ENCODE measurements at places on chromosomes 5 and 9.
A peak's percentile ranks its signal among the peaks of the same experiment; 100 is the strongest.

DNA sequence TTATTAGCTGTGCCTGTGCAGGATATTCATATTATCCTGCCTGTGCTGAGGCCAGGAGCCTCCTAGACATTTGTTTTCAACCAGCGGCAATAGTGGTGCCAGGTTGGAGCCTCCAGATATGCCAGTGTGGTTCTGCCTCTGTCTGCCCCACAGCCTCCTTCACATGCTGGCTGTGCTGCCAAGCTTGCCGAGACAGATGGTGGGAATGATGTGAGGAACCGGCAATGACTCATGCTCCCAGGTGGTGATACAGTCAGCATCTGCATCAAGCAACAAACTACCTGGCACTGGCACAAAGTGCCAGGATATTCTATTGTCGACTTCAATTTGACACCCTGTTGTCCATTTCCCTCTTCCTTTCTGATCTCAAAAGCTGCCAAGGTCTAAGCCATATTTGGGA is 285.7 kb downstream of the CHSY3 start:
- DNase-seq = no peak

- no peak for DNase-seq
Observed at GRCh38 chr9:117387422-117387821, 27.4 kb downstream of the ASTN2 start.

- DNase-seq = no peak
Observed at GRCh38 chr9:11023201-11023600, 410.4 kb upstream of the PTPRD start.

DNA sequence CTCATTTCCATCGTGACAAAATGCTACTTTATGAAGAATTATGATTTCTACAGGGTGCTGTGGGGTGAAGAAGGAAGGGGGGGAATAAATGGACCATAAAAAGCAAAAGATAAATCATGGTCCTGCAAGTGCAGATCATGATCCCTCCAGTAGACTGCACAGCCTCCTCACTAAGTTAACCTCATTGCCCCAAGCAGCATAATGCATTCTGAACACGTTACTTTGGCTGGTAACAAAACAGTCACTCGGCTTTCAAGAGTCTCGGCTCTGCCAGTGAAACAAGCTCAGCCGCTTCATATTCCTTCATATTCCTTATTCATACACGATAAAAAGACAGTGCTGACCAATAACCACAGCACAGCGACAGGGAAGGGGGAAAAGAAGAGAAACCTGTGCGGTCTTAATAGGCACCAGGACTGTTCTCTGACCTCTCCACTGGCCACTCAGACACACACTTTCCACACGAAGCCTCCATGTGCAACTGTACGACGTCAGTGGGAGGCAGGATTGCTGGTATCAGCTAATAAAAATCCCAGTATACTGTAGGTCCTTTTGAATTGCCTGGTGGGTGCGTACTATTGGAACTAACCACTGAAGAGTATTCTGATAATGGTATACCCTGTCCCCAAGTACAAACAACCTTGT is 60.5 kb downstream of the ANKH start:
- no peak for DNase-seq

GRCh38 chr5:42993516-42994245 is 46.4 kb downstream of the ANXA2R start:
- peak; percentile 87 for DNase-seq

GRCh38 chr5:158565017-158565789 is 534.5 kb downstream of the EBF1 start:
- DNase-seq = no peak

GRCh38 chr9:107862881-107863280 is 373.3 kb upstream of the KLF4 start:
- DNase-seq = no peak

DNA sequence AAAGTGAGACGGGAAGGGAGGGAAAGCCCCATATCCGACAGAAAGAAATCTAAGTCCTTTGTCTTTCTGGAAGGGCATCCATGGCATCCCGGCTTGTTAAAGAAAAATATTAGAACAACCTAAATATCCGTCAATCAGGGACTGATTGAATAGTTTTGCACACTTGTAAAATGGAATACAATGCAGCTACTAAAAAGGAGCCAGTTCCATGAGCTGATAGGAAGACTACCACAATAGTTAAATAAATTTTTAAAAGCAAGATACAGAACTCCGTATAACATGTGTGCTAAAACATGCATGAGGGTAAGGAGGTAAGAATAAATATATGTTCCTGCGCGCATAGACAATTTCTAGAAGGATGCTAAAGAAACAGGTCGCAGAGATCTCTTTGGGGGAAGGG is 12.8 kb upstream of the GNPDA1 start:
- DNase-seq = no peak

GRCh38 chr9:127142931-127143464 is 20.6 kb upstream of the ANGPTL2 start:
- no peak for DNase-seq

GRCh38 chr5:143641549-143642355 is 170.2 kb upstream of the HMHB1 start:
- DNase-seq = no peak

DNA sequence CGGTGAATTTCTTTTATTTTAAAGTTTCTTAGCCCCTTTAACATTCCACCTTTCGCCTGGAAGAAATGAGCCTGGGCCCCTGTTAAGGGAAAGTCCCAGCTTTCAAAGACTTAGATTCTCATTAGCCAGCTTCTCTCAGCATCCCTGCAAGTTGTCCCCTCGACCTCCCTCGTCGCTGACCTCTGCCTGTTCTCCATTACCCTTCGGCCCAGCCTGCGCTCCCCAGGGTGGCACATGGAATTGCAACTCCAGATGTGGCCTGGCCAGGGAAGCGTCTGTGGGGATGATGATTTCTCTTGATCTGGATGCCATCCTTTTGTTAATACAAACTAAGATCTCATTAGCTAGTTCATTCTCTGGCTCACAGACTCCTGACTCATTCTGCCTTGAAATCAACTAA is 43.4 kb upstream of the FANCC start:
- no peak for DNase-seq

DNA sequence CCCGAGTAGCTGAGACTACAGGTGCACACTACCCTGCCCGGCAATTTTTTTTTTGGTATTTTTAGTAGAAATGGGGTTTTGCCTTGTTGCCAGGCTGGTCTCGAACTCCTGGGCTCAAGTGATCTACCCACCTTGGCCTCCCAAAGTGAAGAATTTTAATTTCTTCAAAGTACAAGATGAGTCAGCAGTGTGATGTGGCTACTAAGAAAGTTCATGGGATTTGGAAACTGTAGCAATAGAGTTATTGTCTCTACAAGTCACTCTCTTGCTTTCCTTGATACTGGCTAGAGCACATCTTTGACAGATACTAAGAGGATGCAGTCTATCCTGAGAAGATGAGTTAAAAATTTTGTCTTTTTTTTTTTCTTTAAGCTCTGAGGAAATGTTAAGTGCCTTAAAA is 1.6 kb downstream of the CREB3 start:
- DNase-seq = no peak

- DNase-seq = no peak
Observed at GRCh38 chr9:107650995-107651394, 161.4 kb upstream of the KLF4 start.

DNA sequence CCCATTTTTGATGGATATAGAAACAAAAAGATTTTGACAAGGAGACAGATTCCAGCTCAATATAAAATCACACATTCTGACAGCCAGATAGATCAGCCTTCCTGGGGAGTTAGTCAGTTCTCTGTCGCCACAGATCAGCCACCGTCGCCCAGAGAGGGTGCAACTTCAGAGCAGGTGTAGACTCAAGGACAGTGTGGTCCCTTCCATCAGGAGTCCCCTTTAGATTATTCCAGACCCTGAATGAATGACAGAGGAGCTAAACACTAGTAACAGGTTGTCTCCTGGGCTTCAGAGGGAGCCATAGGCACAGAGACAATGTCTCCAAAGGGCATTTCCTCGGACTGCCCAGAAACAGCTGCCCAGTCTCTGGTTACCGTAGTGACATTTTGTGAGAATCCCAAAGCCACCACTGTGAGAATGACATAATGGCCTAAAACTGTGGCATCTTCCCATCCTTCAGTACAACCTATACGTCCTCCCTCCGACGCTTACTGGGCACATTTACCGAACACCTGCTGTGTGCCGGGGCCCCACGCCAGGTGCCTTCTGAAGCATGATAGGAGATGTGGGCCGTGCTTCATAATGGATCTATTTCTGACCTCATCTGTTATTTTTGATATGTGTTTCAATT is 47.4 kb upstream of the SLC2A8 start:
- no peak for DNase-seq

- no peak for DNase-seq
Observed at GRCh38 chr9:135103931-135104639, 16.6 kb downstream of the OLFM1 start.

DNA sequence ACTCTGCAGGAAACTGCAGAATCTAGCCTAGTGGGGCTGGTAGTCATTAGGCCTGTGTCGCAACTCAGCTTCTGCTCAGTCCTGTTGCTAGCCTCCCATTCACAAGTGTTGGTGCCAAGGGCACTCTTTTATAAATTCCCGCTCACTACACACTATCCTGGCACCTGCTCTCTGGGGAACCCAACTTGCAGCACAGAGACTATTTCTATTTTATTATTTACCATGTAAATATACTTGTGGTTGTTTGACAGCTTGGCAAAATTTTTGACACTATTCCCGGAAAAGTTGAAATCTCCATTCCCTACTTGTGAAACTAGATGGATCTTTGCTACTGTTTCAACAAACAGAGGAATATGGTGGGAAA is 20.4 kb upstream of the SMC2 start:
- DNase-seq = no peak

DNA sequence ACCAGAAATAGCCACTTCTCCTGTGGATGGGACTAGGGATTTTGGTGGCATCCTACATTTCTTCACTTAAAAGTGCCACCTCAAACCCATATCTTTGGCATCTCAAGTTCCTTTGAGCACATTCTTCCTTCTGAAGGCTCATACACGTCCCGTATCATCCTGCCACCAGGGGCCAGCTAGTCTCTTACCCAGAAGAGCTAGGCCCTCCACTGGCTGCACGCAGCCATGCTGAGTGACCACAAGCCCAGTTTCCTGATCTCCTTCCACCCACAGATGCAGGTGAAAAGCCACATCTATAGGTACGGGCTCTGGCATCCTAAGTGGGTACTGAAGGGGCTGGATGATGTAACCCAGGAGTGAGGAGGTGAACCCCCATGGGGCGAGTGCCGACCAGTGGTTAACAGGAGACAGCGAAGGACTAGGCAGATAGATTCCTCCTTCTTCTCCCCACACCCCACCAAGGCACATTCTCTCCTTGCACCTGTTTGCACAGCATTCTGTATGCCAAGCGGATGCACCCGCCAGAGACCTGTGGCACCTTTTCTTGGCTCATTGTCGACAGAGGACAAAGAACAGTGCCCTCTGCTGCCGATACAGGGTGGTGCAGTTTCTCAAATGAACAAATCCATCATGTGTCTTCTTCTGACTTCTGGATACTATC is 14.4 kb upstream of the SCGB3A1 start:
- DNase-seq = peak; percentile 82

GRCh38 chr5:31487506-31487905 is 44.4 kb downstream of the DROSHA start:
- DNase-seq = peak; percentile 5

- DNase-seq = no peak
Observed at GRCh38 chr9:135507104-135508035, 6.9 kb downstream of the MRPS2 start.

DNA sequence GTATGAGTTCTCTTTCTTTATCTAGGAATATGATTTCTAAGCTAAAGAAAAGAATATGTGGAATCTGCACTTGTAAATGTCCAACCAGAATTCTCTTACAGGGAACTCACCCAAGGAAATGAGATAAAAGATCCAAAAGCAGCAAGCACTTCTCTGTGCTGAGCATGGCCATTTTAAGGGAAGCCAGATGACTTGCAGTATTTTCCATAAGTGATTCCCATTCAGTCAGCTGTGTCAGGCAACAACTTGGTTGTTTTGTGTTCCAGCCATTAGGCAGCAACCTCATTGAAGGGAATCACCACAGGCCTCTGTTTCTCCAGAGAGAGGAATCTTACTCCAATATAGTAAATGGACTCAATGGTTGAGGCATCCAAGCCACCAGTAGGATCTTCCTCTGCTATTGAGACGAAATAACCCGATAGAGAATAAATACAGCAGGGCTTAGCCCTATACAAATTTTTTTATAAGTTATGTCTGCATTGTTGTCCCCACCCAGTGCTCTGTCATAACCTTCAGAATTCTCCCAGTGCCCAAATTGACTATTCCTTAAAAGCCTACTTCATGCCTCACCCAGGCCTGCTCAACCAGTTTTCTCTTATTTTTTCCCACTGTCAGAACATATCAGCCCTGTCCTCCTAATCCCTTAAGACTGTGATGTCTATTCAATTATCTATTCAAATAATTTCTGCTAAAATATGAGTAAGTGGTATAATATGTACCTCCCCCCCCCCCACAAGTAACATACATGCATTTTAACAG is 236.6 kb downstream of the PJA2 start:
- no peak for DNase-seq

- peak; percentile 6 for DNase-seq
Observed at GRCh38 chr5:31335456-31335855, 142.0 kb downstream of the CDH6 start.

- peak; percentile 28 for DNase-seq
Observed at GRCh38 chr9:69771775-69772418, 12.1 kb upstream of the PTAR1 start.

DNA sequence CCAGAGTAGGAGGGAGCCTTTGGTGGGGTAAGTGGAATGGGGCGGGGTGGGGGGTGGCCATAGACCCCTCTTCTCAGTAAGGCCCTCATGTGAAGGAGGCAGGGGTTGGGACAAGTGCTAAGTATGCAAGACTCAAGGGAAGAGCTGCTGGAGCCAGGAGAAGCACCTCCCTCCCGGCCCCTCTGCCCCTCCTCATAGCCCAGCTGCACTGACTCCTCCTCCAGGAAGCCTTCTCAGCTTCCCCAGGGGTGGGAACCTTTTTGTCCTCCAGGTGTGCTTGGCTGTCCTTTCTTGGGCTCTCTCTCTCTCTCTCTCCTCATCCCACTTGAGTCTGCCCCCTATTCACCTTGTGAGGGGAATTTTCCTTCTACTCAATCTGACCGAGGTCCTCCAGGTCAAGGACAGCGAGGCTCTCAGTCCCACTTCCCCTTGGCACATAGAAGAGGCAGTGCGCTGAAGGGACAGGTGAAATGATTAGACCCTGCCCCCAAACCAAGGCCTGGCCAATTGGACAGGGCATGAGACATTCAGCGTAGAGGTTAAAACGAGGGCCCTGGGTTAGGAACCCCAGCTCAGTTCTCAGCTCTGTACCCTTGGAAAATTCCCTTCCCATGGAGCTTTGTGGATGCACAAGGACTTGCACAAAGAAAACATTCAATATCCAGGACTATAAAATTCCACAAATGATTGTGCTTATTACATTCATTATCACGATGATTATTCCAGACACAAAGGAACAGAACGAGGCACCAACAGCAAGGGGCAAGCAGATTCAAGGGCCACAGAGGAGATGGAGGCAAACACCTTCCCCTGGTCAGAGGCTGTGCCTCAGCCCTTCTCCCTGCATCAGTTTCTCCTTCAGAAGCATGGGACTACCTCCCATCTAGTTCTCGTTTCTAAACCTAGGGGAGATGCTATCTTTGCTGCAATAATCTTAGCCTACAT is 45.6 kb upstream of the IL17B start:
- no peak for DNase-seq
